ENCODE measurements at places on chromosomes 13 and 19. TPM values are rescaled to one million over a fixed set of nuclear protein-coding genes. Genes with fewer than 3 reads are reported as not detected.
A peak's percentile ranks its signal among the peaks of the same experiment; 100 is the strongest.

- no peak for DNase-seq
These were observed 1368.7 kb downstream of the UQCRFS1 start for GRCh38 chr19:27844261-27844660.

- DNase-seq: no peak
These were observed 42.6 kb downstream of the EFNB2 start for GRCh38 chr13:106492588-106493475.

GRCh38 chr19:5127717-5128116 lies 158.8 kb downstream of the KDM4B start:
- no peak for DNase-seq

DNA sequence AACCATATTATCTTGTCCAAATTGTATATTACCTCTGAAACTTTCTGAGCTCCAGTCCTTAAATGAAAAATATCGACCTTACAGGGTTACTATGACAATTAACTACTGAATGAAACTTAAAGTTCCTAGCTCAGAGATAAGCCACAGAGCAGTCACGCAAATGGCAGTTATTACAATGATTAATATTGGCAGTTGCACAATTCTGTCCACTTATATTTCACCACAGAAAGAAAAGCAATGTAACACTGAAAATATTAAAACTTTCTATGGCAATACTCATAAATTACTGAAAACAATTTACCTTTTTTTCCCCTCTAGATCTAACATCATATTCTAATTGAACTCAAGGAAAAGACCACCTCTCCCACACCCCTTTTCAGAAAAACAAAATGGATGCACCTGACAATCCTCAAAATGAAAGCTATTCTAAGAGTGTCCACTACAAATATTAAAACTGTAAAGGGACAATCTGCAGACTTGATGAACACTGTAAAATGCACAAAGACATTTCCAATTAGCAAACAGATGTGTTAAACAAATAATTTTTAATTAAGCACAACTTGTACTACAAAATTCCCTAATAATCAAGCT lies 14.6 kb downstream of the LNX2 start:
- DNase-seq: no peak

DNA sequence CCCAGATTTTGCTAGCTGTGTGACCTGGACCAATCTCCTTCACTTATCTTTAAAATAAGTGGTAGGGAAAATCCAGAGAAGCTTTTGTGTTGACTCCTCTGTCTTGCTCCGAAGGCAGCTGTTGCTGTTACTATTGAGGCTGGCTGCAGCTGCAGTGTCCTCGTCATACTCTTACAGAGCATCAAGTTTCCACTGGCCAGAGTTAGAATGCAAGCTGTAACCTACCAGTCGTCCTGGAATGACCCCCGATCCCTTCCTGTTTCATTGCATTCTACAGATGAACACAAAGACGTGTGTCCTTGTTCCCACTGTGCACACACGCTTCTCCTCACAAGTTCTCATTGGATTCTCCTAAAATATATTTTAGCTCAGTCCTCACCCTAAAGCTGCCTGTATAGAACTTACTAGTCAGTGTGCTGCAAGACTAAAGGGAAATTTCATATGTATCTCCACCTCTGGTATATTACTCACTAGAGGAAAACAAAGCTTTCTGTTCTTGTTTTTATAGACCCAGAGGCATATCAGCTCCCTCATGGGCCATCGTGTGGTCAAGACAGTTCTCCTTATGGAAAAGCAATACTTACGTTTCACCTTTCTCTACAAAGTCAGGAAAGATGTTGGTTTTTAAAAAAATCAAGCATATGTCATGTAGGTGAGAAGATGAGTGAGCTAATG lies 589.8 kb downstream of the LMO7 start:
- no peak for DNase-seq

DNA sequence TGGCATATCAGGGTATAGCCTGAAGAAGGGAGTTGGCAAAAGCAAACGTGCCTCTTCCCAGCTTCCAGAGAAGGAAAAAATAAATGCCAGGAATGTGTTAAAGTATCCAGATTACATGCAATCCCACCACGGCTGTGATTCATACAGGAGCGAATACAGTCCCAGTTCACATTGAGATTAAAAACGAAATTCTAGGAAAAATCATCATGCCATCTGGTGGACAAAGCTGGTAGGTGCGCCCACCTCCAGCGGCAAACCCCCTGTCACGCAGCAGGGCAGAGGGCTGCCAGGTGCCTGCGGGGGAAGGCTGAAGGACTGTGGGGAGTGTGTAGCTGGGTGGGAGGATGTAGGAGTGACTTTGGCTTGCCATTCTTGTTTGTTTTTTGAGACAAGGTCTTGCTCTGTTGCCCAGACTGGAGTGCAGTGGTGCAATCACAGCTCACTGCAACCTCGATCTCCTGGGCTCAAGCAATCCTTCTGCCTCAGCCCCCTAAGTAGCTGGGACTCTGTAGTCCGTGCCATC lies 6.4 kb upstream of the DMWD start:
- DNase-seq: peak; percentile 71

DNA sequence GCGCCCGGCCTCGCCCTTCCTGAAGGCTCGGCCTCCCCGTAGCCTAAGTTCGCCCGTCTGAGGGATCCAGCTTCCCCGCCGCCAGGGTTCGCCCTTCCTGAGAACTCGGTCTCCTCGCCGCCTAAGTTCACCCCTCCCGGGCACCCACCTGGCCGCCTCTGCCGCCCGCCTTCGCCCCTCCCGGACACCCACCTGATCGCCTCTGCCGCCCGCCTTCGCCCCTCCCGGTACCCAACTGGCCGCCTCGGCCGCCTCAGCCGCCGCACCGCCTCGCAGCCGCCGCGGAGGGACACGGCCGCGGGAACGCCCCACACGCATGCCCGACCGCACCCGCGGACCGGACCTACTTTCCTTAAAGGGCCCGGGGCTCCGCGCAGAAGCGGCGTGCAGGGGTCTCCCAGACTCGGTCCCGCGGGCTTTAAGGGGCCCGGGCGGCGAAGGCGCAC lies at the start of gene MOB3A:
Gene MOB3A, minus strand, starts transcription at position 293 of the 446 bp plus-strand sequence. CDS start 17,766 bp downstream, outside the sequence.
- DNase-seq: peak; percentile 90

DNA sequence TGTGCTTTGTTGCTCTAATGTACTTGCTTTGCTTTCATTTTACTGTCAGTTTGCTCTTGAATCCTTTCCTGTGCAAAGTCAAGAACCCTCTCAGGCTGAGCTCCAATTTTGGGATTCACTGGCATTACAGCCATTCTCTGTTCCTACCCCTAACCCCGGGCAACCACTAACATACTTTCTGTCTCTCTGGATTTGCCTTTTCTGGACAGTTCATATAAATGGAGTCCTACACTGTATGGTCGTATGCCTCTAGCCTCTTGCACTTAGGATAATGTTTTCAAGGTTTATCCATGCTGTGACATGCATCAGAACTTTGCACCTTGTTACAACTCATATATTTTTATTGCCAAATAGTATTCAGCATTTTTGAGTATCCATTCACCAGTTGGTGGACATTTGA lies 2.7 kb upstream of the TEX30 start:
- no peak for DNase-seq

- DNase-seq: no peak
These were observed 91.7 kb upstream of the ANKRD10 start for GRCh38 chr13:111006506-111007031.

DNA sequence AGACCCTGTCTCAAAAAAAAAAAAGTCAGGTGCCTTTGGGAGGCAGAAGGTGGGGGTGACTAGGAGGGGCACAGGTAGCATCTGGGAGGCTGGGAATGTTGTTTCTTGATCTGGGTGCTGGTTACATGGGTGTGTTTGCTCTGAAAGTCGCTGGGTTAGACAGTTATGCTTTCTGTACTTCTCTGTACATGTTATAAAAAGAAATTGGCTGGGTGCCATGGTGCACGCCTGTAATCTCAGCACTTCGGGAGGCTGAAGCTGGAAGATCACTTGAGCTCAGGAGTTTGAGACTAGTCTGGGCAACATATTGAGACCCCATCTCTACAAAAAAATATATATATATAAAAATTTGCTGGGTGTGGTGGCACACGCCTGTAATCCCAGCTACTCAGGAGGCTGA lies 15.1 kb downstream of the NOSIP start:
- no peak for DNase-seq

PTH2 gene
- not detected for total RNA-seq

CPB2 gene
- not detected for total RNA-seq

All from activated CD4-positive, alpha-beta memory T cell treated with anti-CD3 and anti-CD28 coated beads for 36 hours (primary cell).